Psoas muscle (tissue), 8 donors: ENCODE measurements at places on chromosomes 3 and 15. TPM values are rescaled to one million over a fixed set of nuclear protein-coding genes. Genes with fewer than 3 reads are reported as not detected.

GP5 gene
- not detected for total RNA-seq

DNA sequence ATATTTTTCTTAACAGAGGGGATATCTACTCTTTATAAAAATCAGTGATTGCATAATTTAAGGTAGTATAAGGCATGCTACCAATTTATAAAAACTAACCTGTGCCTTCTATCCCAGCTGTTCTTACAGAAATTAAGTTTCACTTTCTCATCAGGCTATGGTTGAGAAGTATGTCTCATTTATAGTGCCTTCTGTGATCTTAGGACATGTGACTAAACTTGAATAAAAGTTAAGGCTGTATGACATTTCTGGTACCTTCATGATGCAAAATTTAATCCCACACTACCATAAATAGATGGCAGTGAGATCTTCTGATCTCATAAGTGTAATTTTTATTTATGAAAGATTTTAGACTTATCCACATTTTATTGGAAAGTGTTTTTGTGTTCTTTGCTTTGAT, 12.6 kb downstream of the TIPARP start:
- H3K4me3 ChIP-seq: no peak overlapping the region
- H3K4me1 ChIP-seq: peaks cover 78% of the 10 kb centered on the region
- no peaks in the 10 kb centered on the region for H3K27me3 ChIP-seq
- no peak for DNase-seq
- H3K27ac ChIP-seq: no peak overlapping the region
- no peaks in the 10 kb centered on the region for H3K36me3 ChIP-seq

- DNase-seq: no peak
- H3K27me3 ChIP-seq: no peaks in the 10 kb centered on the region
- H3K4me3 ChIP-seq: no peak overlapping the region
- no peaks in the 10 kb centered on the region for H3K36me3 ChIP-seq
- no peak overlapping the region for H3K27ac ChIP-seq
Measured at GRCh38 chr3:111143-112069, 85.2 kb upstream of the CHL1 start.

DNA sequence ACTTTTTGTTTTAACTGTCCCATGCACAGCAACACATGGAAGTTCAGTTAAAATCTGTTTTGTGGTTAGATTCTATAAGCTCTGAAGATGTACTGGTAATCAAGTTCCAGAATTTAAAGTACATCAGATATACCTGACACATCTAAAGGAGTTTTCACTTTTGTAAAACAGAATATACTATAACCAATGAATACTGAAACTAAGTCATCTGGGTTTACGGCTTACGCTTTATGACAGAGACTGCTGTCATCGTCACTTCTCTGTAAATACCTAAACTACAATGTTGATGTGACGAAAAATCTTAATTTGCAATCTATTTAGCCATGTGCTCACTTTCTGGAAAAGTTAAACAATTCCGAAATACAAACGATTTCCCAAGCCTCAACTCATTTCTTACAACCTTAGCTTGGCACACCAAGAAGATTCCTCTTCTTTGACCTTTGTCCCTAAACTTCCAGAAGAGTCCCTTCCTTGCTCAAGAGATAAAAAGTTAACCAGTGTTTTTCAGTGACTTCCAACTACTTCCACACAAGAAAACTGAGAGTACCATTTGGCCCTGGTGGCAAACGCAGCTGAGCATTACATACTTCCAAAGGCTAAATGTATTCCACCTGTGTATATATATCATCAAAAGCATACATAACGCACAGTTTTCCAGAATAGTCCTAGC, 56.8 kb upstream of the NEK10 start:
- peak overlapping the region; percentile 16 for H3K27ac ChIP-seq
- DNase-seq: no peak
- no peak overlapping the region for H3K4me3 ChIP-seq
- peaks cover 22% of the 10 kb centered on the region for H3K4me1 ChIP-seq
- no peaks in the 10 kb centered on the region for H3K27me3 ChIP-seq
- H3K36me3 ChIP-seq: peaks cover 39% of the 10 kb centered on the region

SEMA6D gene
- 3.8 TPM for total RNA-seq
